ENCODE measurements at places on chromosomes 5 and 9. TPM values are rescaled to one million over a fixed set of nuclear protein-coding genes. Genes with fewer than 3 reads are reported as not detected.

The TXN gene
- total RNA-seq = 194 TPM

DNA sequence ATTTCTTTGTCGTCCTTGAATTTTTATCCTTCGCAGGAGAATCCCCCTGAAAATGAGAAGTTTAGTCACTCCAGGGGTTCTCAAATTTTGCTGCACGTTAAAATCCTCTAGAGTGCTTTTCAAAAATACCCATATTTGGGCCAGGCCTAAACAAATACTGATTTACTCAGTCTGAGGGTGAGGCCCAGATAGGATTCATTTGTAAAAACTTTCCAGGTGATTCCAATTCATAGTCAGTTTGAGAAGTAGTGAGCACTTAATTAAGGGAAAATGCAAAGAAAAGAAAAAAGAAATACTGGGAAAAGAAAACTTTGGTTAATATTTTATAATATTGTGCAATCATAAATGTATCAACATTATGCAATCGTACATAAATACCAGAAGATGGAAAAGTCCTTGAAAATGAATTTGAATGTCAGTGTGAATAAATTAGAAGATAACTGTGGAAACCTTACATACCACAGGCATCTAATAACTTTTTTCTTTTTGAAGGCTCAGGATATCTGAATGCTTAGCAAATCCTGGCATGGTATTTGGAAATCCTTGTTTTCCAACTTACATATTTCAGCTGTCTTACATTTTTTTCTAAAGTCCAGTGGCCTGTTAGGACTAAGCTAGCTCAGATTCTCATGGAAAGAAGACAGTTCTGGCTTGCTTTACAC, 116.5 kb upstream of the DAPK1 start:
- H3K27ac ChIP-seq = no peak overlapping the region
- H3K27me3 ChIP-seq = no peaks in the 10 kb centered on the region
- no peaks in the 10 kb centered on the region for H3K36me3 ChIP-seq
- H3K4me1 ChIP-seq = no peaks in the 10 kb centered on the region

GRCh38 chr5:89597878-89598277, 714.9 kb upstream of the MEF2C start:
- H3K27ac ChIP-seq = no peak overlapping the region
- no peaks in the 10 kb centered on the region for H3K4me1 ChIP-seq
- no peak for DNase-seq
- no peaks in the 10 kb centered on the region for H3K27me3 ChIP-seq
- H3K4me3 ChIP-seq = no peak overlapping the region

The FOXD4L5 gene
- 0.33 TPM for total RNA-seq

The FAT2 gene
- not detected for total RNA-seq

- no peak overlapping the region for H3K27ac ChIP-seq
- H3K36me3 ChIP-seq = no peaks in the 10 kb centered on the region
- no peaks in the 10 kb centered on the region for H3K27me3 ChIP-seq
- no peak overlapping the region for H3K4me3 ChIP-seq
- peaks cover 21% of the 10 kb centered on the region for H3K4me1 ChIP-seq
Measured at GRCh38 chr5:1138445-1139245, 26.8 kb upstream of the SLC12A7 start.

- peaks cover 6% of the 10 kb centered on the region for H3K4me1 ChIP-seq
- no peaks in the 10 kb centered on the region for H3K36me3 ChIP-seq
Measured at GRCh38 chr9:123528501-123528900, 172.5 kb downstream of the CRB2 start.

- H3K36me3 ChIP-seq = no peaks in the 10 kb centered on the region
- peaks cover 11% of the 10 kb centered on the region for H3K4me1 ChIP-seq
- no peaks in the 10 kb centered on the region for H3K27me3 ChIP-seq
- DNase-seq = no peak
- no peak overlapping the region for H3K27ac ChIP-seq
Measured at GRCh38 chr5:124751031-124751430, 4.6 kb upstream of the ZNF608 start.

- H3K4me1 ChIP-seq = no peaks in the 10 kb centered on the region
- H3K36me3 ChIP-seq = no peaks in the 10 kb centered on the region
- DNase-seq = no peak
- no peak overlapping the region for H3K4me3 ChIP-seq
- H3K27me3 ChIP-seq = no peaks in the 10 kb centered on the region
Measured at GRCh38 chr5:148988328-148988727, 74.5 kb downstream of the SH3TC2 start.

All from thyroid gland (tissue), 4 donors.